ENCODE measurements at places on chromosomes 1 and 21.
A peak's percentile ranks its signal among the peaks of the same experiment; 100 is the strongest.

DNA sequence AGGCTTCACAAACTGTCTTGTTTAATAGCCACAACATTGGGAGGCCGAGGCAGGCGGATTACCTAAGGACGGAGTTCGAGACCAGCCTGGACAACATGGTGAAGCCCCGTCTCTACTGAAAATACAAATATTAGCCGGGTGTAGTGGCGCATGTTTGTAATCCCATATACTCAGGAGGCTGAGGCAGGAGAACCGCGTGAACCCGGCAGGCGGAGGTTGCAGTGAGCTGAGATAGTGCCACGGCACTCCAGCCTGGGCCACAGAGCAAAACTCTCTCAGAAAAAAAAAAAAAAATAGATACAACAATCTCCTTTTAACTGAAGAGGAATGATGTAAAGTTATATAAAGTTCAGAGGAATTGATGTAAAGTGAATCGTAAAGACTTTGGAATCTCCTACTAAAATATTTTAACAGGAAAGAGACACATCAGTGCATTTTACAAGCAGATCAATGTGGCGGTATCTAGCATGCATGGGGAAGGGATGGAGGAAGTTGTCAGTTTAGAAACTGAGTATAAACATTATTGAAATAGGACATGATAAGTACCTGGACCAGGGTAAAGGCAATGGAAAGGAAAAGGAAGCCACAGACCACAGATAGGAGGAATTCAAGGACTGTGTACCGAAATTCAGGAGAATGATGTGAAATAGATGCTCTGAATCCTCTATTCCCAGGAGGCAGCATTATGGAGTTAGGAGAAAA, 41.5 kb downstream of the PTPRC start:
- DNase-seq: no peak

GRCh38 chr1:206472454-206472853, 2.2 kb downstream of the IKBKE start:
- peak; percentile 92 for DNase-seq

- no peak for DNase-seq
These were observed 18.0 kb upstream of the BCAR3 start for GRCh38 chr1:93699503-93700168.

GRCh38 chr21:46171996-46172862, 12.0 kb downstream of the SPATC1L start:
- DNase-seq: no peak

GRCh38 chr1:85406081-85406480, 58.9 kb downstream of the DDAH1 start:
- DNase-seq: no peak

GRCh38 chr21:42607102-42607501, 46.3 kb upstream of the PDE9A start:
- no peak for DNase-seq

DNA sequence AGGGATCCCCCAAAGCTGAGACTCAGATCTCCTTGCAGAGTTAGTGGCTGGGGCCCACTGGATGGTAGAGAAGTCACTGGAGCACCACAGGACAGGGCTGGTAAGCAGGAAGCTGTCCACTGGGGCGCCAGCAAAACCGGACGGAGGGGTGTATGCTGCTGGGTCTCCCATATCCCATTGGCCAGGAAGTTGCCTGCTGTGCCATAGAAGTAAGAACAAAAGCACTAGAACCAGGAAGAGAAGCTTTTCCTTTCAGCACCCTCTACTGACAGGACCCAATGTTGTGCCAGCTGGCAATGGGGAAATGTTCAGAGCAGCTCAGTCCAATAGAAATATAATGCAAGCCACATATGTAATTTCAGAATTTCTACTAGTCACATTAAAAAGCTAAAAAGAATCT, 146.6 kb downstream of the SPATA46 start:
- DNase-seq: no peak

GRCh38 chr1:38819516-38819915, 40.1 kb downstream of the RRAGC start:
- DNase-seq: no peak

DNA sequence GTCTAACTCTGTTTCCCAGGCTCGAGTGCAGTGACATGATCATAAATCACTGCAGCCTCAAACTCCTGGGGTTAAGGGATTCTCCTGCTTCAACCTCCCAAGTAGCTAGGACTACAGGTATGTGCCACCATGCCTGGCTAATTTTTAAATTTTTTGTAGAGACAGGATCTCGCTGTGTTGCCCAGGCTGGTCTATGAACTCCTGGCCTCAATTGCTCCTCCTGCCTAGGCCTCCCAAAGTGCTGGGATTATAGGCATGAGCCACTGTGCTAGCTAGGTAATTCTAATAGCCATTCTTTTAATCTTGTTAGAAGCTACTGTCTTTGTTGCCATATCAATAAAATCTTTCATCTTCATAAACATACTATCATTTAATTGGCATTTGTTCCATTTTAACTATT, 13.8 kb upstream of the MAST2 start:
- no peak for DNase-seq

DNA sequence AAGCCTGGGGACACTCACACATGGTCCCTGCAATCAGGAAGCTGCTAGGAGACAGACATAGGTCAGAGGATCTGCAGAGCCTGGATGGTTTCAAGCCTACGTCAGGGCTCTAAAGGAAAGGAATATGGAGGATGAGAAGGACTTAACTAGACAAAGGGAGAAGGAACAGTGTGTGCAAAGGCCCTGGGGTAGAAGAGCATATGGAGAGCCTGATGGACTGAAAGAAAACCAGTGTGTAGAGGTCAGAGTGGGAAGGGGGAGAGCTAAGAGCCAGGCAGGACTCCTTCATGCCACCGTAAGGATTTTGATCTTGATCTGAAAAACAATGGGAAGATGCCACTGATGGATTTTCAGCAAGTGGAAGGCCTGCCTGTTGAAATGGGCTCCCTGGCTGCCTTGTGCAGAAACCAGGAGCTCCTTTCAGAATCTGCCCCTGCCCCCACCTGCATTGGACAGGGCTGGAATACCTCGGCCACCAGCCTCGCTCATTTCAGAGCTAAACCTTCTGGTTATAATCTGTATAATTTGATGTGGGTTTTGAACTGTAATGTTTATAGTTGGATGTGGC, 8.6 kb downstream of the FHAD1 start:
- no peak for DNase-seq

GRCh38 chr1:11362547-11363021, 89.6 kb downstream of the UBIAD1 start:
- no peak for DNase-seq

DNA sequence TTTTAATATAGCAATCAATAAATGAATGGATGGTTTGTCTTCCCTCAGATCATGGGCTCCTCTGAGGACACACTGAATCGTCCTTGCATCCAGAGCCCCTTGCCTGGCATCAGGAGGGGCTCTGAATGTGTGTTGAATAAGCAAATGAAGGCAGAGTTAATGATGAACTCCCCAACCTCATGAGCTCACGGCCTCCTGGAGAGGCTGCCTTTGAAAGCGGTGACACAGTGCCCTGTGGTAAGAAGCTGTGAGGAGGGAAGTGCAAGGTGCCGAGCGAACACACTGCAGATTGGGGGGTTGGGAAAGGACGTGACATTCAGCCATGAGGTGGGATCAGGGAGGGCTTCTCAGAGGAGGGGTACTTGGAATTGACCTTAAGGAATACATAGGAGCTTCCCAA, 3.2 kb upstream of the PARS2 start:
- no peak for DNase-seq

- DNase-seq: peak; percentile 32
These were observed 4.9 kb upstream of the ALDH4A1 start for GRCh38 chr1:18907021-18907916.

GRCh38 chr1:197561041-197561440, 214.2 kb downstream of the DENND1B start:
- no peak for DNase-seq

DNA sequence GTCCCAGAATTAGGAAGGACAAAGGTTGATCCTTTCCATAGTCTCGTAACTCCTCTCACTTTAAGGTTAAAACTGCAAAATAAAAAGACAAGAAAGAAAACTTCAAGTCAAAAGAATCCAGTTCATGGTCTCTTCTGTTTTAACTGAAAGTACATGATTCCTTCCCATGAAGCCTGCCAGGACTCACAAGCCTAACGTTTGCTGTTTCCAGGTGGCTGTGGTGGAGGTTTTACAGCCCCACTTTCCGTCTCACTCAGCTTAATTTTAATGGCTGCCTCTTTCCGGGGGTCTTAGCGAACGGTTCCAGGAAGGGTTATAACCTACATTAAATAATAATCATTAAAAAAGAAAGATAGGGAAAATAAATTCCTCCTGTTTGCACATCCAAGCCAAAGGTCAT, 136.8 kb upstream of the SPAG17 start:
- DNase-seq: no peak

DNA sequence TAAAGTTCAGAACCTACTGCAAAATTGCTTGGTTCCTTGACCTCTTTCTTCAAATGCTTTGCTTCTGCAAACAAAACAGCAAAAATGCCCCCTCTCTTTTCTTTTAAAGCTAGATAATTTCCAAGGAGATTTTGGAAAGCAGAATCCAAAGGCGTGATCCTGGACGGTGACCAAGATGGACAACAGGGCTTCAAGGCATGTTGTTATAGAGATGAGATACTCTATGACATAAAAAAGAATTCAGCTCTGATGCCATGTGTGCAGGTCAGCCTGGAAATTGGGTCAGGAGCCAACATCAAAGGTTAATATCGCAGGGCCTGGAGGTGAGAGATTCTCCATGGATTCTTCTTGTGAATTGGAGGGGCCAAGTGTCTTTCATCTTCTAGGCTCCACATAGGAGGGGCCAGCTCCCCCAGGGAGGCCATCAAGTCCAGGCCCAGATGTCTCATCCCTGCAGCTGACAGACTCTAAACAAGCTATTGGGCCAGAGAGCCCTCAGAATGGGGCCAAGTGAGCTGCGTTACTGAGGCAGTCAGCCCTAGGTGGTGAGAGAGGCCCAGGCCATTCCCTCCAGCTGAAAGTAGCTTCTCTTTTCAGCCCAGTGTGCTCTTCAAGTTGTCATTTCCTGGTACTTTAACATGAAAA, 45.5 kb downstream of the NMNAT2 start:
- no peak for DNase-seq

DNA sequence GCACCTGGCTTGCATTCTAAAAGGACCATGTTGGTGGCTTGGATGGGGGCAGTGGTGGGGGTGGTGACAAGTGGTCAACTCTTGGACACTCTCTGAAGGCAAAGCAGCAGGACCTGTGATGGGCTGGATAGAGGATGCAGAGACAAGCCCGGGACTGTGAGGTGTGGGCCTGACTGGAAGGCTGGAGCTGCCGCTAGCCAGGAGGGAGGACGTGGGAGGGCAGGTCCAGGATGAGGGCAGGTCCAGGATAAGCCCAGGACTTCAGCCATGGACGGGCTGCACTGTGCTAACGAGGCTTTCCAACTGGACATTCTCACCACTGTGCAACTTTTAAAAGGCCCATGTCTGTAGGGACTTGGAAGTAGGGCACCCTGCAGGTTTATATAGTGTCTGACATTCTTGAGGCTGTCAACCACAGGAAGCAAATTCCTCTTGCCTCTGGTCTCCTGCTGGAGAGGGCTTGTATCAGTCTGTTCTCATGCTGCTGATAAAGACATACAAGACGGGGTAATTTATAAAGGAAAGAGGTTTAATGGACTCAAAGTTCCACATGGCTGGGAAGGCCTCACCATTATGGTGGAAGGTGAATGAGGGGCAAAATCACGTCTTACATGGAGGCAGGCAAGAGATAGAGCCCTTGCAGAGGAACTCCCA, 8.3 kb upstream of the C1orf167 start:
- DNase-seq: no peak

DNA sequence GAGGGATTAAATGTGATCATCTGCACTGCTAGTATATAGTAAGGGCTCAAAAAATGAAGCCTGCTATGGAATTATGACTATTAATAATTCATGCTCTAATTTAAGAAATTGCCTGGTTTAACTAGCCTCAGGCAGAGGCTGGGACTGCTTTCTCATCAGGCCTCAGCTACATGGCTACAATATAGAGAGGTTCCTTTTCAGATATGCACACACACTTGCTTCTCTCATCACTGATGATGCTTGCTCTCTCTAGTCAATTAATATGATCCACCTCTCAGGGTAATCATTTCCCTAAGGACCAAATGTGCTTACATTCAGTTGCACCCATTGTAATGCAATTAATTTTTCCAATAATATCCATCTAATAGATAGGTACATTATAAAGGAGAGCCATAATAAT, 324.9 kb upstream of the ST6GALNAC5 start:
- no peak for DNase-seq

DNA sequence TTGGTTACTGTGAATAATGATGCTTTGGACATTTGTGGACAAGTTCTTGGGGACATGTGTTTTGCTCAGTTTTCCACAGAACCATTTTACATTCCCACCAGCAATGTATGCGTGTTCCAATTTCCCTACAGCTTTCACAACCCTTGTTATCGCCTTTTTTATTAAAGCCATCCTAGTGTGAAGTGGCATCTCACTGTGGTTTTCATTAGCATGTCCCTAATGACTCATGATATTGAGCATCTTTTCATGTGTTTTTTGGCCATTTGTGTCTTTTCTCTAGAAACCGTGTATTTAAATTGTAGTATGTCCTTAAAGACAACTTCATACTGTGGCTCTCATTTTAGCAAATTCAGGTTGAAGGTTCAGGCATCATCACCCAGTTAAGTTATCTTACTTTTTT, 132.1 kb downstream of the TGFBR3 start:
- no peak for DNase-seq

Data from AML-193 (cell line).